ENCODE measurements at places on chromosomes 5 and 9.

DNA sequence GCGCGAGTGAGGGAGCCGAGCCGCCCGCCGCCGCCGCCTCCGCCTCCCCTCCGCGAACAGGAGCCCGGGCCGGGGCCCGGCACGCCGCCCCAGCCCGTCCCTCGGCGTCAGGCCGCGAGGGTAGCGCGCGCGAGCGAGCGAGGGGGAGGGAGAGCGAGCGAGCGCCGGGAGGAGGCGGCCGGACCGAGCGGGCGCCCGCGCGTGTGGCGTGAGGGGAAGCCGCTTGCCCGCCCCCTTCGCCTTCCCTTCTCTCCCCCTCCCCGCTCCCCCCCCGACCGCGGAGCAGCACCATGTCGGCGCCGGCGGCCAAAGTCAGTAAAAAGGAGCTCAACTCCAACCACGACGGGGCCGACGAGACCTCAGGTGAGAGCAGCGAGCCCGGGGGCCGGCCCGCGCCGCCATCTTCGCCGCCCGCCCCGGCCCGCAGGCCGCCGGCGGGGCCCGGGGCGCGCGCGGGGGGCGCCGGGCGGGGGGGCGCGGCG, 312 bp downstream of the SET start:
- DNase-seq, result no peak

DNA sequence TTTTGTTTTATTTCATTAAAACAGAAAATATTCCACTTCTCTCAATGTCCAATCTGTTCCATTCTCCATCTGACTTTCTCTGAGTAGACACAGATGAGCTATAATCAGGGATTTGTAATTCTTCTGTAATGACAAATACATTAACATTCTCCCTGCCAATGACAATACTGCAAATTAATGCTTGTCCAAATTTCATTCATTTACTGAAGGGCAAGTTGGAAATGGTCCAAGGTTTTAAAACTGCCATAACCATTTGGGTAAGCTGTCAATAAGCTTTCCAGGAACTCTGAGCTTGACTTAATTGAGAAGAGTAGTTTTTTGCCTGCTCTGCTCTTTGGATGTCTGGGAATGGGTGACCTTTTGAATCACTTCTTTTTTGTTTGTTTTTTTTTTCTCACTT, 253.5 kb downstream of the DMRTA1 start:
- no peak for DNase-seq

GRCh38 chr9:120885958-120886357, 9.0 kb upstream of the PHF19 start:
- DNase-seq, result no peak

- DNase-seq, result no peak
These were observed 25.6 kb downstream of the PCSK1 start for GRCh38 chr5:96407436-96407835.

DNA sequence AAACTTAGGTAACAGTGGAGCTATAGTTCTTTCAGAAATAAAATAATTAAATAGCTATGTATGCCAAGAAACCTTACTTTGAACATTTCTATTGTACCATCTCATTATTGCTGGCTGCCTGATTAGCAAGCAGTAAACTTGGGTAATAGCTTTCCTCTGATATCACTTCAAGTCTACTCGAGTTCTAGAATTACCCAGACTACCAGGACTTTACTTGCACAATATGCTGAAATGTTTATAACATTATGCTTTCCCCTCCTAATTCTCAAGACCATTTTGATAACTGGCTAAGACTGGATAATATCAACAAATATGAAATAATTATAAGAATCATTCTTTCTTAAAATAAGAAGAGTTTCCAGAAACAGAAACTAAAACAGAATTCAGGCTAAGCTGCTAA, 512.6 kb downstream of the RAB3C start:
- no peak for DNase-seq

GRCh38 chr5:40672425-40672824, 7.3 kb upstream of the PTGER4 start:
- DNase-seq, result no peak

DNA sequence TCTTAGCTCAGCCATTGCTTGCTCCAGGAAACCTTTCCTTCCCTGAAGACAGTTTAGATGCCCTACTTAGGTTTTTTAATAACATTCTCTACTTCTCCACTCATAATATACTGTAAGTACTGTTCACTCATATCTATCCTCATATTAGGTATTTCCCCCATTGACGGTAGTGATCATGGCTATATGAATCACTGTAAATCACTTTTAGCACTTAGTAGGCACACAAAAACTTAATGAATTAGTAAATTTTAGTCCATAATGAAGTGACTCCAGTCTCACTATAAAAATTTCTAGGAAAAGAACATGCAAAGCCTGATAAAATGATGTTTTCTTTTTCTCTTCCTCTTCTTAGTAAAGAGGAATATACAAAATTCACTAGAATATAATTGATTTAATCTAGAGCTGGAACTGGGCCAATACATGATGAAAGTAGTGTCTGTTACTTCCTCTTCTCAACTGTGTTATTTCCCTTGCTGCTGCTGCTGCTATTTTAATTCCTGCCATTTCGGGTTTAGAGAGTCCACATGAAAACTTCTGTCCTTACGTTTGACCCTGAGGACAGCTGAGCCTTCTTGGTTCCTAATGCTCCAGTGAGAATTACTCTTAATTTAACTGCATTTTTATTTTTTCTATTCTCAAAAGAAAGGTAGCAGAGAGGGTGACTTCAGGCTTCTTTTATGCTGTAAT, 73.5 kb downstream of the LNPEP start:
- no peak for DNase-seq

DNA sequence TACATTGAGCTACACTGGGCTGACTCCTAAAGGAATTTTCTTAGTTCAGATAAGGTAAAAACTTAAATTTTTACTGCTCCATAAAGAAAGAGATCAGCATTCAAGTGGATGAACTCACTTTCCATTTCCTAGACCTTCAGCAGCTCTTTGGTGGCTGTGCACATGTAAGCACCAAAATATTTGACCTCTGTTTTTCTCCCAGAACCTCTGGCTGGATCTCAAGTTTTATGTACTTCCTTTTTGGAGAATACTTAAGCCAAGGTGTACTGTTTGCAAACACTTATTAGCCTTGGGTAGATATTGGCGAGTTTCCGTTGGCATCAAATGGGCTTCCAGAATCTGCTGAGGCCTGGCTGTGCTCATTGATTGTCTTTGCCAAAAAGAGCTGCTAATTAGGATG, 10.3 kb downstream of the TNC start:
- no peak for DNase-seq

GRCh38 chr5:116032991-116033390, 719 bp downstream of the ARL14EPL start:
- no peak for DNase-seq

DNA sequence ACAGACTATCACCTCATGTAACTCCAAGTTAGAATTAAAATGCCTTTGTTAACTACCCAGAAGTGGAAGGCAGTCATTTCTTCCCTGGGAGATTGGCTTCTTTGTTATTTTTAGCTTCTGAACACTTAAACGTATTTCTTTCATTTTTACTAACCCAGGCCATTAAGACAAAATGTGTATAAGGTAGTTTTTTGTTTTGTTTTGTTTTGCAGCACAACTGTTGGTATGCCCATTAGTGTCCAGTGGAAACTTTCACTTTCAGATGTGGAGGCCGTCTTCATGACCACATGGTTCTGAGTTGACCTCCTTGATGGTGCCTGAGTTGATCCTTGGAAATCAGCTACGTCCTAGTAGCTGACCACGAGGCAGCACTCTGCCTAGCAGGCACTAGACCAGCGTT, 264.6 kb upstream of the ZNF608 start:
- DNase-seq, result no peak

GRCh38 chr5:14851050-14851419, 20.5 kb downstream of the ANKH start:
- no peak for DNase-seq

- no peak for DNase-seq
These were observed 453.3 kb downstream of the KDM4C start for GRCh38 chr9:7210854-7211637.

GRCh38 chr5:191036-191948, at the start of gene LRRC14B:
LRRC14B (plus strand) TSS chr5:191495; CDS start chr5:191539, 44 bp downstream.
- DNase-seq, result no peak

DNA sequence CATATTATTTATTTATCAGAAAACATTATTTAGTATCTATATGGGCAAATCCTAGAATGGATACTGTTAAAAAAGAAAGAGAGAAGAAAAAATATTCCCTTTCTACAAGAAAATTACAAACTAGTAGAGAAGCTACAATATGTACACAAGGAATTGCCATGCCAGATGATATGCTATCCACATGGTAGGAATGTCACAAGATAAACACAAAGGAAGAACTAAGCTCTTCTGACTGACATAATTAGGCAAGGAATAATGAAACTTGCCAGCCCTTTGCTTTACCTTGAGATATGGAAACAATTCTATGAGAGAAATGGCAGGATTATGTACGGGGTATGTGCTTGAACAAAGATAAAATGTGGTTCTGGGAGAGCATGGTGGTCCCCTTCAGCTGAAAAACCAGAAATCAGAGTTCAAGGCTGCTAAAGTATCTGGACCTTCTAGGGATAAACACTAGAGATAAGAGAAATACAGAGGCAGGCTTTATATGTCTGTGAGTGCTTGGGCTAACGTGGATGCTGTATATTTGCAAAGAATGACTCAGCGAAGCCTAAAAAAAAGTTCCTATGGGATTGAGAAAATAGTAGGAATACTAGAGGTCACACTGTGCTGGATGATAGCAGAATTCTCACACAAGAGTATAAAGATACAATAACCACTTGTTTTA, 451.6 kb downstream of the TLE1 start:
- DNase-seq, result peak; percentile 56

DNA sequence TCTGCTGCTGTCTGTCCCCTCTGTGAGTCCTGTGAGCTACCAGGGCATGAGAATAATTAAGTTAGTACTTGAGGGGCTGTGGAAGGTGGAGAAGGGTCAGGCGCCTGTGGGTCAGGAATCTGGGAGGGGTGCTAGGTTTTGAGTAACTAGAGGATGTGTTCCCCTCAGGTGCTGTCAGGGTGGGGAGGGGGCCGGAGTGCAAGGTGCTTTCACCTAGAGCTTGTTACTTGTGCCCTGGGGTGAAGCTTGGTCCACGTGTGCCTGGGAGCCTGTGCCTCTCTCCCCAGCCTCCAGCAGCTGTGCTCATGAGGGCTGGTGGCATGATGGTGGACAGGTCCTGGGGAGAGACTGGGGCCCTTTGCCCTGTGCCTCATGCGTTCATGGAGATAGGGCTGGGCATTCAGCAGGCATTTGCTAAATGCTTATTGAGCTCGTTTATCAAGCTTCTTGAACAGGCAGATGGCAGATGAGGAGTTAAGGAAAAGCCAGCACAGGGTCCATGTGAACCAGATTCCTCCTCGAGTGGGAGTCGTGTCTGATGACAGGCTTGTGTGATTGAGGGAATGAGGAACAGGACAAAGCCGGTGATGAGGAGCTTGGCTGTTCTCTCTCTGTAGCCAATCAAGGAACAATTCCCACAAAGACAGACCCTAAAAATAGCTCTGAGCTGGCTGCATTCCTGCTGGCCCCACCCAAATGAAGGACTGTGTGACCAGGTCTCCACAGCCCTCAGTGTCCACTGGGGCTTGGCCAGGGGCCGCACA, 40.9 kb downstream of the CACNA1B start:
- DNase-seq, result no peak

DNA sequence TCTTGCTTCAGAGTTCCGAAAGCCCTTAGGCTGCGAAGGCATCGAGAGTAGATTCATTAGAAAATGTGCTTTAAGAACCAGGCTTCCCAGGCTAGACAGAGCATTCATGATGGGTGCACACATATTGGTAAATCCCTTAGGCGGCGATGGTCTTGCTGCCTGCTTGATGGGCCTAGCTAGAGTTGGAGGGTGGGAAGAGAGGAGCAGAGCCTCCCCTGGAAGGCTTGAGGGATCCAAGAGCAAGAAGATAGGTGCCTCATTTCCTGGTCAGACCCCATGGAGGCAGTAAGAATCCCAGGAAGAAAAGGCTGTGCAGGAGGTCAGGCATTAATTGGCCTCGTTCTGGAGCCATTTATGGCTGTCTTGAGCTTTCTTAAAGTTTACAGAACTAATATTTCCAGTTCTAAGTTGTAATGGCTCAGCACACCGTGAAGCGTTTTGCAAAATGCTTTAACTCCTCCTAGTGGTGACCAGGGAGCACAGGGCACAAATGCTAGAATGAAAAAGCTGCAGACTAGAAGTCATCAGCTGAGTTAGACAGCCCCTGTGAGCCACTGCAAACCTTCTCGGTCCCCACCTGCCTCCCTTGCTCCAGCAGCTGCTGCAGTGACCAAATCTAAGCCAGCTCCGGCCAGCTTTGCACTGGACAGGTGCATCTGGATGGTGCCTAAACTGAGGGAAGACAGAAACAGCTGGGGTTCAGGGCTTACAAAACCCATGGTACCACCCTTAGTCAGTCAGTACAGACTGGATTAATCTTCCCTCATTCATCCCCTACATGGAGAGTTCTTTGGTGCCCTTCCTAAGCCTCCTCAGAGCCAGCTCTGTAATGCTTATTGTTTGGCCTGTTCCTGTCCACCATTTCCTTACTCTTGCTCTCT, 14.7 kb downstream of the SLC45A2 start:
- DNase-seq, result no peak

GRCh38 chr9:84796404-84796803, 126.9 kb downstream of the NTRK2 start:
- no peak for DNase-seq

DNA sequence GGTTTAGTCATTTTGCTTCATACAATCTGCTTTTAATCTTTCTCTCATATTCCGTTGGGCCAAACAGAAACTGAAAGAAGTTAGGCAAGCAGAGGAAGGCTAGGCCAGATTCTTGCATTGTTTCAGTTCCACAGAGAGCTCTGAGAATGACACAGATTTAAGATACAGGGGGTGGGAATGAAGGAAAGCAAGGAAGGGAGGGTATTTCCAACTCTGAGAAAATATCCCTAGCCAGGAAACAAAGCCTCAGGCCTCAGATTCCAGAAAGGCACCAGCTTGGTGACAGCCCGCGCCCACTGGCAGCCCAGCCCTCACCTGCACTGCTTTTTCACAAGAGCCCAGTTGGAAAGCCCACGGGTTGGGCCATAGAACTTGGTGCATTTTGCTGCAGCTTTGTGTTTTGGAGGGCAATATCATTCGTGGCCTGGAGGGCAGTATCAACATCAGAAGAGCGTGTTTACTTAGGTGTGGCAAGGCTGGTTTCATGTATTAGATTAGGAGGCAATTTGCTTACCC, 63.5 kb downstream of the ENC1 start:
- peak; percentile 61 for DNase-seq

GRCh38 chr9:112761912-112762655, 11.5 kb downstream of the SNX30 start:
- DNase-seq, result peak; percentile 50

Measured in SJSA1 (cell line).